NB4 (cell line): ENCODE measurements at places on chromosomes 12 and 14.

GRCh38 chr12:39959031-39959430, 146.8 kb downstream of the SLC2A13 start:
- DNase-seq: no peak

GRCh38 chr12:110813285-110813684, 33.5 kb upstream of the CCDC63 start:
- DNase-seq: no peak

- no peak for DNase-seq
Measured at GRCh38 chr12:3920351-3921150, 47.4 kb upstream of the PARP11 start.

GRCh38 chr12:109461049-109461845, 15.9 kb downstream of the KCTD10 start:
- DNase-seq: peak; percentile 89

DNA sequence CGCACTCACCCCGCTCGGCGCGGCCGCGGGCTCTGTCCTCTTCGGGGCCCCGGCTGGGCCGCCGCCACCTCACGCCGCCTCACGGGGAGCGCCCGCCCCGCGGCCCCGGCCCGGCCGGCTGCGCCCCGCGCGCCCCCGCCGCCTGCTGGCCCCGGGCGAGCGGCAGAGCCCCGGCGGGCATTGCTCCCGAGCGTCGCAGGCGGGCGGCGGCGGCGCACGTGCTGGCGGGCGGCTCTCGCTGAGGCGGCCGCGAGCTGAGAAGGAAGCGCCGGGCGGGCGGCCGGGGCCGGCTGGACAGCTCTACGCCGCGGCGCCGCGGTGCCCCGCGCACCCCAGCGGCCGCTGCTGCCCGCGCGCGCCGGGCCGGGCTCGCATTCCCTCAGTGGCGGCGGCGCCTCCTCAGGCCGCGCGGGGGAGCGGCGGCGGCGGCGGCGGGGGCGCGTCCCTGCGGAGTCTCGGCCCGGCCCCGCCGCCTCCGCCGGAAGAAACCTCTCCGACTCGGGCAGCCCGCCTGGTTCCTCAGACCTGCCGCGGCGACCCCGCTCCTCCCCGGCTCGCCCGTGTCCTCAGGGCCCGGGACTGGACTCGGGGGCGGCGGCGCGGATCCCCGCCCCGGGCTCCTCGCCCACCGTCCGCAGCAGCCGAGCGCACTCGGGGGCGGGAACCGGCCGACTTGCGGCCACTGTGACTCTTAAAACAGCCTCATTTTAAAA, at the start of gene PITPNM2:
PITPNM2 (minus strand) TSS at position 347 of the 713 bp plus-strand sequence. CDS start 116,500 bp downstream, outside the sequence.
- DNase-seq: peak; percentile 84
